M059J (cell line): ENCODE measurements at places on chromosomes 2 and 18.

DNA sequence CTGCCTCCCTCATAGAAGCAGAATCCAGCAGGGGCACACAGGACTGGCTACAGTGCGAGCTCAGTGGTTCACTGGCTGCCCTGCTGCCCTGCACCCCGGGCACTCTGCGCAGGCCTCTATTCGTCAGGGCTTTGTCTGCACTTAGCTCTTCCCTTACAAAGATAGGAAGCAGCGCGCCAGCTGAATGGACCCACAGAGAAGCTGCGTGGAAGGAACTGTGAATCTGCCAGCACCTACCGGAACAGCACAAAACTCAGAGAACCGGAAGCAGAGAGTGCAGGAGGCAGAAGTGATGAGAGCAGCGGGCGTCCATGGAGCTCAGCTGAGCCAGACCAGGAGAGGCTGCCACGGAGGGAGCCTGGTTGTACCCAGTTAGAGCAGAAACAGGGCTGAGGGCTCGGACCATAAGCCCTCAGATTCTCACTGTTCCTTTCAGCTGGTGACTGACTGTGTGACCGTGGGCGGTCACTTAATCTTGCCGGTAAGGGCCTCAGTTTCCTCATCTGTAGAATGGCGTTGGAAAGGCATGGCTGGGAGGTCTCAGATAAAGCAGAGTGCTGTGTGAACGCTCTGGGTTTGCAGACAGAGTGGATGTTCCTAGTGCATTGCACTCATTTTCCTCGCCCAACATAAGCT lies 23.1 kb upstream of the SLC66A3 start:
- DNase-seq: no peak

DNA sequence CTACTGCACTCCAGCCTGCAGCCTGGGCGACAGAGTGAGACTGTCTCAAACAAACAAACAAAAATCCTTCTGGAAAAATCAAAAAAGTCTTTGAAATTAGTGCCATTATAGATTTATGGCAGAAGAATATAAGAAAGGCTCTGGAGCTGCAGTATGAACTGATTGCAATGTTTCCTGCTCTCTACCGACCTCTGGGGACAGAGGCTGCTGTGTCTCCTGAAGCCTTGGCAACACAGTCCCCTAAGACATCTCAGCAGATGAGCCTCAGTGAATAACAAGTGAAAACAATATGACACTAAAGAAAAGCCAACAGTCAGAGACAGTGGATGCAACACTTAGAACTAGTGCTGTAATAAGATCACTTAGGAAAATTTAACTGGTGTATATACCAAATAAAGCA lies 494.9 kb upstream of the LRATD1 start:
- DNase-seq: no peak

GRCh38 chr2:49812730-49813129 lies 658.4 kb upstream of the FSHR start:
- DNase-seq: no peak

DNA sequence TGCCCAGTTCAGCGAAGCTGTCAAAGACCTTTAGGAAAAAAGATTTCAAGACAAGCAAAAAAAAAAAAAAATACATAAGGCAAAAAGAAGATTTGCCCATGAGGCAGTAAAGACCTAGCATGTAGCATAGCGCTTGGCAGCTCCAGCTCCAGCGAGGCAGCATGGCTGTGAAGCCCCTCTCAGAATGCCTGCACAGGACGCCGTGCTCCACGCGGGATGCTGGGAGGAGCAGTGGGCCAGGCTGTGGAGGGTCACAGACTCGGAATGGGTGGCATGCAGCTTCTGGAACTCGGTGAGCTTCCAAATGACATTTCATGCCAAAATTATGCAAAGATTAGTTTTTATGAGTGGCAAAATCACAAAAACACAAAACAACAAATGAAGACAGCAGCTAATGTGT lies 267.3 kb downstream of the ZNF516 start:
- no peak for DNase-seq

GRCh38 chr18:69737851-69738250 lies 209.8 kb downstream of the CD226 start:
- DNase-seq: no peak

DNA sequence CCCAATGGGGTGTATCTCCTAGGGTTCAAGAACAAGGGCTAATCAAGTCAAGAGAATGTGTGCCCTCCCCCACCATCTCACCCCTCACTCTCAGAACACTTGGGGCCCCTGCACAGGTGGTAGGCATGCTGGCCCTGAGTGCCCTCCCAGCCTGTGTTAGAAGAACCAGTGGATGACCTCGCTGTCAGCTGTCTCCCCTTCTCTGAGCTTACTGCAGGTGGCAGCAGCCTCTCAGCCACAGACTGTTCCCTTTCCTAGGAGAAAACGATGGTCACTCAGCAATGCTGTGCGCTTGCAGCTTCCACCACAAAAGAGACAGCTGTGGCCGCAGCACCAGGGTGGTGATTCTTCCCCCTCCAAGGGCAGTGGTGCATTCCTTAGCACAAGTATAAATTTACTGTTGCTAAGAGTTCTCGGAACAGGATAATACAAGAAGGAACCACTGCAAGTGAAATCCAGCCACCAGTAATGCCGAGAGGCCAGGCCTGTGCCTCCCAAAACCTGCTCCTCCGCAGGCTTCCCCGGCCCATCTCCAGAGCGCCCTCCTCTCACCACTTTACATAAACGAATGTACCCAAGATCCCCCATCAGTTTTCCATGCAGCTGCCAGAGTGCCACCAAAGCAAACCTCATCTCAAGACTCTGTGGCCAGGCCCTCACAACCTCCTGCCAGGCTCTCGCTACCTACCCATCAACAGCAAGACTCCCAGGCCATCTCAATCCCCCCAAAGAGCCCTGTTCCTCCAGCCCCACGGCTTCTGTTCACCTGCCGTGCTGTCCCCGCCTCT lies 935 bp upstream of the RAMP1 start:
- DNase-seq: peak; percentile 78

GRCh38 chr2:219626540-219626939 lies 890 bp upstream of the SLC4A3 start:
- no peak for DNase-seq

GRCh38 chr2:218010984-218011652 lies 8.3 kb upstream of the TNS1 start:
- DNase-seq: no peak

GRCh38 chr2:163836167-163836566 lies 100.4 kb upstream of the FIGN start:
- no peak for DNase-seq

- DNase-seq: no peak
Observed at GRCh38 chr2:218023636-218024035, 20.8 kb upstream of the TNS1 start.

- DNase-seq: peak; percentile 56
Observed at GRCh38 chr2:56376699-56377665, 193.2 kb downstream of the CCDC85A start.

DNA sequence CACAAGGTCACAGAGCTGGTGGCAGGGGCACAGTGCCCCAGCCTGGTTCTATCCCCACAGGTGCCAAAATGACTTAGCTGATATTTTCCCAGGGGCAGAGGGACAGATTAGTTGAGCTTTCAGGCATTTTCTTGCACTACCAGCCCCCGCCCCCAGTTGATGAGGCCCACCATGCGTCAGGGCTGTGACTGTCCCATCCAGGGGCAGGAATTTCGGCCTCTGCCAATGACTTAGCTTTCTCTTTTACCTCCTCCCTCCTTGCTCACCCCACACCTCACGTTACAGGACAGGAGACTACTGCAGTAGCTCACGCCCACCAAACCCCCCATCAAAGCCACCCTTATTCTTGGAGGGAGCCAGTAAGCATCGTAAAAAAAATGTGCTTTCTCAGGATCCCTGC lies 31.5 kb downstream of the MRO start:
- no peak for DNase-seq

GRCh38 chr18:43192408-43192807 lies 76.9 kb upstream of the RIT2 start:
- peak; percentile 13 for DNase-seq

- peak; percentile 43 for DNase-seq
Observed at GRCh38 chr2:70141902-70142589, 48.8 kb downstream of the C2orf42 start.

GRCh38 chr2:175981551-175981950 lies 20.5 kb downstream of the LNPK start:
- DNase-seq: no peak

DNA sequence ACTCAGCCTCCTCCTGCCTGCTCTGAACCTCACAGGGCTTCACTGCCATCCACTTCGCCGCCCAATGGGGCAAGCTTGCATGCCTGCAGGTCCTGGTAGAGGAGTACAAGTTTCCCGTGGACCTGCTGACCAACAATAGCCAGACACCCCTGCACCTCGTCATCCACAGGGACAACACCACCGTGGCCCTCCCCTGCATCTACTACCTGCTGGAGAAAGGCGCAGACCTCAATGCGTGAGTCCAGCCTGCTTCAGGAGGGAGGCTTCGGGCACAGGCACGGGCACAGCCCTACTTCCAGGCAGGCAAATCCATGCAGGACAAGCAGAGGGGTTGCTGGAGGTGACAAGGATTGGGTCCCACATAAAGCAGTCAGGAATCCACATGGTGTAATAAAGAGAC lies 1.2 kb downstream of the ANKRD53 start:
- DNase-seq: no peak

DNA sequence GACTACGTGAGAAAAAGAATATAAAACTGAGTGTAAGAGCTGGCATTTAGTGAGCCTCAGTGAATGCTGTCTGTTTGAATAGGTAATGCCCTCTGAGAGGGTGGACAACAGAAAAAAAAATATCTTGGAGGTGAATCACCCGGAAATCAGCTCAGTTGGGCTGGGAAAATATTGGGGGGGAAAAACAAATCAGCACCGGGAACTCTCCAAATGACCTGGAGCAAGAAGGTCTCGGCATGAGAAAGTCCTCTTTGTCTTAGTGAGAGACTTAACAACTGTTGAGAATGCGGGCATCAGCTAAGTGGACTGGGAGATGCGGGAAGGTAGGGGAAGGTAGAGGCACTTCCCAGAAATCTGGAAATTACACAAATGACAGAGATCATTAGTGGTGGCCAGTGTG lies 109.4 kb upstream of the POU3F3 start:
- peak; percentile 3 for DNase-seq

GRCh38 chr2:142944264-142944663 lies 66.8 kb downstream of the KYNU start:
- peak; percentile 84 for DNase-seq

DNA sequence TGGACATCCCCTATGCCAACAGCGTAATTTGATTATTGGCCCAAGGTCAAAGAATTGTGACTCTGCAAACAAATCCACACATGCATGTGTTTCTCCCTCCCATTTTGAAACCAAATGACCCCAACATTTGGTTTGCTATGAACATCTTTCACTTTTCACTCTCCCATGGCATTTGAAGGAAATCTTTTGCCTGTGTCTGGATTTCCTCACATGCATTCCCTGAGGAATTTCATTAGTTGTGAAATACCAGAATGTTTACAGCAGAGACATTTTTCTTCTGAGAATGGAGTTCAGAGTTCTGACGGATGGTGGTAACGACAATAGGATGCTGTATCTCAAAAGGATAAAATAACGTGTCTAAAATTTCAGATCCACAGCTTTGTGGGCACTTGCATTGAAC lies 60.3 kb upstream of the LMAN1 start:
- DNase-seq: no peak

GRCh38 chr2:226664140-226664539 lies 135.5 kb downstream of the IRS1 start:
- DNase-seq: peak; percentile 72

DNA sequence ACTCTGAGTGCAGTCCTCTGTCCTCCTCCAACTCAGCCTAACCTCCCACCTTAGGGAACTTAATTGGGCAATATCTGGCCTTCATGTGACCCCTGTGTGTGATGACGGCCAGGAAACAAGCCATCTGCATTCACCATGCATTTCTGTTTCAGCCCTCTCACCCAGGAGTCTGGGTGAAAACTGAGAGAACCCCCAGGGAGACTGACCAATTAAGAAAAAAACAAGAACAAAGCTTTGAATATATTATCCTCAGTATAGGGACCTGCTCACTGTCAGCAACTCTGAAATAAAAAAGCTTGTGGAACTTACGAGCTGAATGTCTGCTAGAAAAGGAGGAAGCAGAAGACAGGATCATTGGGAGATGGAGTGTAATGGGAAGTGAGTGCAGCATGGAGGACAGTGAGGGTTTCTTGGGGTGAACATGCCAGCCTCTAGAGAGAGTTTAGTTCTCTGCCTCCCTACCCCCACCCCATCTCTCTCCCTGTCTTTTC lies 9.5 kb downstream of the MAPRE2 start:
- peak; percentile 43 for DNase-seq

- DNase-seq: no peak
Observed at GRCh38 chr2:7670905-7671641, 753.9 kb downstream of the RNF144A start.

- DNase-seq: peak; percentile 39
Observed at GRCh38 chr2:11914455-11914854, 168.0 kb downstream of the LPIN1 start.

DNA sequence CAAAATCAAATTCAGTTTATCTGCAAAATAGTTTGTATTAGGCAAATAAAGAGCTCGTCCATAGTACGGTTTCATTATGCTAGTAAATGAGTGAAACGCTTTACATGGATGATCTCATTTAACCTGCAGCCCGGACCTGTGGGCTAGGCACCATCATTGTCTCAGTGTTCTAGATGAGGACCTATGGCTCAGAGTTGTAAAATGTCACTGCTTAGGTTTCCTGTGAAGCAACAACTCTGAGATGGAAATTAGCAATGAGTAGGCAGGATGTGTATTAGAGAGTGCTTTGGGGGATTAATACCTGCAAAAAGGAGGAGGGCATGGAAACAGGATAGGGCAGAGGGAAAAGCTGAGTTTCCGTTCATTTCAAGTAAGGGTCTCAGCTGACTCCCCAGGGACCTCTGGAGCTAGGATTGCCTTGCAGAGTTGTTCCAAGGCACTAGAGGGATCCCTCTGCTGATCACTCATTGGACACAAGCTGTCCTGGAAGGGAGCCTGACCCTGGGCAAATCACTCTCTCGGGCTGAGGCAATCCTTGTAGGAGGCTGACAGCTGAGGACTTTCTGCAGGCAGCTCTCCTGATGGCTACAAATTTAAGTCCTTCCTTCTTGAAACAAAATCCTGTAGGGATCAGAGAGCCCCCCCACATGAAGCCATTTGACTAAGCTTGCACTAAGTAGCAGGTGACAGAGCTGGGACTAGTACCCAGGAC lies 58.8 kb upstream of the SIX2 start:
- DNase-seq: peak; percentile 15

GRCh38 chr2:46236006-46236875 lies 61.0 kb upstream of the EPAS1 start:
- DNase-seq: no peak
